Stimulated activated CD4-positive, alpha-beta T cell treated with anti-CD3 and anti-CD28 coated beads, Interleukin-4, amount 100 ng/mL, for 1 hour (primary cell): ENCODE measurements at places on chromosomes 1 and 21.

GRCh38 chr1:100581096-100581705, 43.3 kb downstream of the GPR88 start:
- no peak for DNase-seq

DNA sequence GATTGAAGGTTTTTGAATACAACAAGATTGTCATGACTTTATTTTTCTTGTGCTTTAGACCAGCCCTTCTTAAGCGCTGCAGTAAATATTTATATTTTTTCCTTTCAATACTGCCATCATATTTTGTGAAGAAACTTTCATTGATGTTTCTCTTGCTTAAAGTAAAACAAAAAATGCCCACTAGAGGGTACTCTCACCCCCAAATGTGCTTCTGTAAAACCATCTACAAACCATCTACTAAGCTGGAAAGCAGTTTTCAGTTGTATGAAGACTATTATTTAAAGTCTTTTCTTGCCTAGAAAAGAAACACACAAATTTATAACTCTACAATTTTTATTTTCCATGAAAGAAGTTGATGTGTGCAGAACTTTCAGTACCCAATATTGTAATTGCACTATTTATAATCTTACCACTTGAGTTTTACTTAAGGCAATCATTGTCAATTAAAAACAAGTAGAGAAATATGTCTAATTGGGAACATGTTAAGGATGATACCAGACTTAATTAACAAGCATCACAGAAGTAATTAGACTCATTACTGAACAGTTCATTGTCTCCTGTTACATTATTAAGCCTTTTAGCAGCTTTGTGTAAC, 10.7 kb downstream of the LEPR start:
- DNase-seq = no peak

DNA sequence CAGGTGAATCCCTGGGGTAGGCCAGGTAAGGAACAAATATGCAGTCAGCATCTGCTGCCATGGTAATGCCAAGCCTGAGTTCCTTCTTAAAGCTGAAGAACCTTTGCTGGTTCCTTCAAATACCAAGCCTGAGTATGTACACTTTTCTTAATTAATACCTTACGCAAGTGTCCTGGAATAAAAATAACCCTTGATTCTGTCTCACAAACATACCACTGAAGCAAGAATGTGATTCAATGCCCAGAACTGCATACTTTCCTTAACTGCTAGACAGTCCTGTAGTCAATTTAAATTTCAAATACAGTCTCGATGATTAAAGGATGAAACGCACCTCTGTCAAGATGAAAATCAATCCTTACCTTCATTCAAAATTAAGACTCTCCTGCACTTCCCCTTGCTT, 634.0 kb upstream of the CHRM3 start:
- DNase-seq = no peak

GRCh38 chr1:242391896-242392295, 132.6 kb downstream of the PLD5 start:
- no peak for DNase-seq

DNA sequence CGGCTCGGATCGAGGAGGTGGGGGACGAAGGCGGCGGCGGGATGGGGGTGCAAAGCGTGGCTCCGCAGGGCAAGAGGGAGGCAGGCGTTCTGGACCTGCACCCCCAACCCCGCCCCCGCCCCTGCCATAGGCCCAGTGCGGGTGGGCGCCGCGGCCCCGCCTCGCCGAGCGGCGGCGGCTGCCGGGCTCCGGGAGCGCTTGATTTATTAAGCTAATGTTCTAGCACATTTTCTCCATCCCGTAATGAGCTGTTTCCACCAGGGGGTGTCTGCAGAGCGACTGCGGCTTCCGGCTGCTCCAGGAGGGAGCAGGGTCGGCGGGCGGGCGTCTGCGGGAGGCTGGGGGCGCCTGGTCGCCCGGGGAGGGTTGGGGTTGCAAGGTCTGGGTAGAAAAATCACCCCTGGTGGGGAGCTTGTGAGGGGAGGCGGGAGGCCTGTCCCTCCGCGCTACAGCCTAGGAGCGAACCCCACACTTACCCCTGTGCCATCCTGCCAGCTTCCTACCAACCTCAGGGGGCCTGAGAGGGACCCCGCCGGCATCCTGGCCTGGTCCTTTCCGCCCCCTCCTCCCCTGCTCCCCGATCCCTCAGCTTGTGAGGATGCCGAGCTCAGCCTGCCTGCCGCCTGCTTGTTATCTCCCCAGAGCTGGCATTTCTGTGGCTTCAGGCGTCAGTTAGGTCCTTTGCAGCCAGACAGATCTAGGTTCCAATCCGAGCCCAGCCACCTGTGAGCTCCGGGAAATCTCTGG, 48.5 kb upstream of the ACOT11 start:
- DNase-seq = no peak

- no peak for DNase-seq
These were observed 39.6 kb downstream of the MPZL1 start for GRCh38 chr1:167761400-167761799.

DNA sequence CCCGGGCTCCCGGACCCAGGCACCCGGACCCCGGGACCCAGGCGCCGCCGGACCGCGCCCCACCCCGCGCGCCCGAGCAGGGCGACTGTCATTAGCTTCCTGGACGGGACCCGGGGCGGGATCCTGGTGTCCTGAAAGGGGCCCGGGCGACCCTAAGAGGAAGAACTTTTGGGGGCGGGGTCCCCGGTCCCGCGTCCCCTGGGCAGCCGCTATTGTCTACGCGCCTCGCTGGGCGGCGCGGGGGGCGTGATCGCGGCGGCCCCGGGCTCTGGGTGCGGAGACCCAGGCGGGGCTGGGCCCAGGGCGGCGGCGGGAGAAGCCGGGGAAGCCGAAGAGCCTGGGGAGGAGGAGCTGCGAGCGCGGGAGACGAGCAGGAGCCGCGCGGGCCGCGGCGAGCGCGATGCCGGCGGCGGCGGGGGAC, 465 bp downstream of the HUNK start:
- no peak for DNase-seq

DNA sequence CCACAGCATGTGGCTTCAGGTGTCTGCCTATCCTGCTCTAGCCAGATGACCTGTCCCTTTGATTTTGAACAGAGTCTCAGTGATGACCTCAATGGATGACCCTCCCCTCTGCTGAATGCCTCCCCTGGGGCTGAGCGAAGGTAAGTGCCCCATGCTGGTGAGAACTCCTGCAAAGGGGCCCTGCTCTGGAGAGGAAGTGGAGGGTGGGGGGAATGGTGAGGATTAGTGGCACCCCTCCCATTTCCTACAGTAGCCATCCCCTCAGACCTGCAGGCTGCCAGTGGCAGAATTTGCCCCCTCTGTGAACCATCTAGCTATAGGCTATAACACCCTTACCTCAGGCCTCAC, 3.7 kb upstream of the PMVK start:
- DNase-seq = no peak

GRCh38 chr1:119647228-119647733, 785 bp downstream of the ZNF697 start:
- no peak for DNase-seq

- no peak for DNase-seq
These were observed 85.4 kb upstream of the CD53 start for GRCh38 chr1:110787328-110788071.

- no peak for DNase-seq
These were observed 6.2 kb downstream of the WNT9A start for GRCh38 chr1:227941509-227942020.

DNA sequence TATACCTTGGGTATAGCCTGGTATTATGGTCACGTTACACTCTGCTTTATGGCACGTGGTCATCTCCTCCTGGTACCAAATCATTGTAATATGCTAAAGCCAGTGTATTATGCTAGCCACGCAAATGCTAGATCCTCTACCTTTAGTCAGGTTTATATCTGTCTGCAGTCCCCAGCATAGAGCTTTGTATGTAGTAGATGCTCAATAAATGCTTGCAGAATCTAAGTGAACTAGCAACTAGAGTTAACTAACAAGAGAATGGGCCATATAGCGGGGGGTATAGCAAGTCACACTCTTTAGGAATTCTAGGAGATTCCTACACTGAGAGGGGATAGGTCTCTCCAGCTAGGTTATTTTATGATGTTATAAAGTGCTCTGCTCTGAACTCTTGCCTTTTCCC, 3.0 kb downstream of the MOV10 start:
- no peak for DNase-seq

DNA sequence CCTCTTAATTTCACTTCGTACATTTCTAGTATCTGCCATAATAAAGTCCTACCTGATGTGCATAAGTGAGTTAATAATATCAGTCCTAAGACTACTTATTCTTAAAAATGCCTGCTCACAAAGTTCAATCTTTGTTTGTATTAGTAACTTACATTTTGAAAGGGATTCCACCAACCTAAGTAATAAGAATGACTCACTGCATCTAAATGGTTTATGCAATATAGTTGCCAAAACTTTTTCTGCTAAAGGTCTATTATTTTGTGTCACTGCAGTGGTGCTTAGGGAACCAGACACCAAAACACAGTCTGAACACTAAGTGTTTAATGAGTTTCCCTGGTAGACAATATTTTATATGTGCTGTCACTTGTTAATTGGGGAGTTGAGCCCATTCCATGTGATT, 1.8 kb downstream of the ZNF669 start:
- no peak for DNase-seq

- DNase-seq = no peak
These were observed 49.0 kb upstream of the MAB21L3 start for GRCh38 chr1:116062201-116062600.

DNA sequence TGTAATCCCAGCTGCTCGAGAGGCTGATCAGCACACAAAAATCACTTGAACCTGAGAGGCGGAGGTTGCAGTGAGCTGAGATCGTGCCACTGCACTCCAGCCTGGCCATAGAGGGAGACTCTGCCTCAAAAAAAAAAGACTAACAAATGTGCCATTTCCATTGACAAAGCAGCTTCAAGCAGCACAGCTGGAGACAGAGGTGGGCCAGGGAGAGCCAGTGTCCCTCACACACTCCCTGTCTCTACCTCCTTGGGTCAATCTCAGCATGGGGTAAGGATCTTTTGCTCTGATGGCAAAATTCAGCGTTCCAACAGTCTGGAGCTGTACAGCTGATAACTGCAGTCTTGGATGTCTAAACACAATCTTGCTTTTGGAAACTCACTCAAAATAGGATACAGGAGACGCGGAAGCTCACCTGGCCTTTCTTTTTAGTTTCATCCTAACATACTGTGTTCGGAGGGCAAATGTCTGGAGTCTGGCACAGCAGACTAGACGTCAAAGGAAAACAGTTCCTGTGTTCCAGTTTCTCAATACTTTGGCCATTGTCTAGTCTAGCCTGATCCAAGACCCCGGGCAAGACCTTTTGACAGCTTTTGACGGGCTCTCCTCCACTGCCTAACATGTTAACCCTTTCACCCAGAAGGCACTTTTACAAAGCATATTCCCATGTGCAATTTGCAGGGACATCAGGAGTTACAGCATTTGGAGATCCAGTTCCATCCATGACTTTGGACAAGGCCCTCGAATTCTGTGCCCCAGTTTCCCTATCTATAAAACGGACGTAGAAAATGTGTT, 2.9 kb downstream of the RCC2 start:
- DNase-seq = no peak

DNA sequence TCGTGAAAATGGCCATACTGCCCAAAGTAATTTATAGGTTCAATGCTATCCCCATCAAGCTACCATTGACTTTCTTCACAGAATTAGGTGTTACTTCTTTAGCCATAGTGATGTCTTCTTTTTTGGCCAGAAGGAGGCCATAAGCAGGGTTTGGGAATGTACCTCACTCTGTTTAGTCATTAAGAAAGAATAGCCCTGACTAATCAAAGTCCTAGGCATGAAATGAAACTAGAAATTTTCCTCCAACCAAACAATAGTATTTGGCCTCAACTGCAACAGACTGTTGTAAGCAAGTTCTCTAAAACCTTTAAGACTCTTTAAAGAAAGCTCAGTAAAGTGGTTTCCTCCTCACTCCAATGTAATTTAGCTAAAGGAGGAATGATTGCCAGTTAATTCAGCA, 163.9 kb downstream of the AKT3 start:
- no peak for DNase-seq

GRCh38 chr1:173163222-173163621, 43.9 kb downstream of the TNFSF4 start:
- no peak for DNase-seq

DNA sequence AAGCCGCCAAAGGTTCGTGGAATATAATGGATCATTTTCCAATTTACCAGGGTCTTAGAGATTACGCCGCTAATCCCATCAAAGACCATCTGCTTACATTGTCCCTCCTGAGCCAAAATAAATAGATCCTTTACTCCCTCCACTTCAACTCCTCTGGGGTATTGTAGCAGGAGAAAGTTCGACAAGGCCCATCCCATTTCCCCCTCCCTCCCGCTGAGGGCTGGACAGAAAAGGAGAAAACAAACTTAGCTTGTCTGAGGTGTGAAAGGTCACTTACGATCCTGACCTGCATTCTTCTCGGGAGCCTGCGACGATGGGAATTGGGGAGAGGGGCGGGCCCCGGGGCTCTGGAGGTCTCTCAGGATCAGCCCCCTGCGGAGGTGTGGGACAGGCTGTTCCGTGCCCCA, 60.8 kb downstream of the MEF2D start:
- DNase-seq = no peak

DNA sequence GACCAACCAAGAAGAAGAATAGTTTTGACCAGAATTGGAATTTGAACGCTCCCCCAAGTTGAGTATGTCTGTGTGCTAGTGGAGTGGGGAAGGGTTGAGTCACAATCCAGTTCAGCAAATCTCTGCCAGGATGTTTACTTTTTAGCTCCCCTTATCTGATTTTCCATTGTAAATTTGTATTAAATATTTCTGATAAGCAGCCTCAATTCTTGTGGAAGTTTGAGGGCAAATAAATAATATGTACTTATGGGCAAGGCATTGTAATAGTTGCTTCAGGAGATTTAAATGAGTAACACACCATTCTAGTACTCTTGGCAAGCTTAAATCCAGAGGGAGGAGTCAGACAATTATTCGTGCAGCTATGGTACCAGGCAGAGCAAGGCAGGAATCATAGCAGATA, 14.4 kb downstream of the CXADR start:
- DNase-seq = no peak

GRCh38 chr1:177944016-177944949, 25.6 kb downstream of the SEC16B start:
- DNase-seq = no peak

- no peak for DNase-seq
These were observed 259.3 kb upstream of the AJAP1 start for GRCh38 chr1:4395158-4395557.

GRCh38 chr1:205703072-205703471, 22.8 kb upstream of the SLC45A3 start:
- no peak for DNase-seq
